Omental fat pad (tissue), 4 donors: ENCODE measurements at places on chromosomes 16 and 17. TPM values are rescaled to one million over a fixed set of nuclear protein-coding genes. Genes with fewer than 3 reads are reported as not detected.

Gene HASPIN
- 0.19 TPM for total RNA-seq

Gene HOXB2
- total RNA-seq: 9.7 TPM

Gene PRSS33
- total RNA-seq: not detected

- DNase-seq: no peak
Measured at GRCh38 chr17:81135505-81136278, 29.6 kb upstream of the PVALEF start.

- no peak for DNase-seq
Measured at GRCh38 chr16:1157639-1158455, 4.9 kb downstream of the CACNA1H start.

DNA sequence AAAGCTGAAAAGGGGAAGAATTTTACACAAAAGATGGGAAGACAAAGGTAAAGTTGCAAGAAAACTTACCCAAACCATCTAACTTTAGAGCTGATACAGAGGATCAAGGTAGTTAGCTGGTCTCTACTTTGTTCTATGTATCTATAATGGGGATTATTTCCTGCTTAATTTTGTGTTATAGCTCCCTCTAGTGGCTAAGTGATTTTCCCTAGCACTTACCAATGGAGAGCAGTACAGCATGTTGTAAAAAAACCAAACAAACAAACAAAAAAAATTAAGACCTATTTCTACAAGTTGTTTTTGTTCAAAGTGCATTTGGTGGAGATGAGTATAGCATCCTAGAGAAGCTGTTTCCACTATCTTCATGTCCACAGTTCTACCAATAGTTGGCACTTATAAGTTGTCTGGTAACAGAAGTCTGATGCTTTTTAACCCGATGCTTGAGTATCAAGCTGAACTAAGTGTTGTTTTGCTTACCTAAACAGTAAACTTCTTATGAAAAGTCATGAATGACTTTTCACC, 7.5 kb downstream of the SRSF1 start:
- no peak for DNase-seq

DNA sequence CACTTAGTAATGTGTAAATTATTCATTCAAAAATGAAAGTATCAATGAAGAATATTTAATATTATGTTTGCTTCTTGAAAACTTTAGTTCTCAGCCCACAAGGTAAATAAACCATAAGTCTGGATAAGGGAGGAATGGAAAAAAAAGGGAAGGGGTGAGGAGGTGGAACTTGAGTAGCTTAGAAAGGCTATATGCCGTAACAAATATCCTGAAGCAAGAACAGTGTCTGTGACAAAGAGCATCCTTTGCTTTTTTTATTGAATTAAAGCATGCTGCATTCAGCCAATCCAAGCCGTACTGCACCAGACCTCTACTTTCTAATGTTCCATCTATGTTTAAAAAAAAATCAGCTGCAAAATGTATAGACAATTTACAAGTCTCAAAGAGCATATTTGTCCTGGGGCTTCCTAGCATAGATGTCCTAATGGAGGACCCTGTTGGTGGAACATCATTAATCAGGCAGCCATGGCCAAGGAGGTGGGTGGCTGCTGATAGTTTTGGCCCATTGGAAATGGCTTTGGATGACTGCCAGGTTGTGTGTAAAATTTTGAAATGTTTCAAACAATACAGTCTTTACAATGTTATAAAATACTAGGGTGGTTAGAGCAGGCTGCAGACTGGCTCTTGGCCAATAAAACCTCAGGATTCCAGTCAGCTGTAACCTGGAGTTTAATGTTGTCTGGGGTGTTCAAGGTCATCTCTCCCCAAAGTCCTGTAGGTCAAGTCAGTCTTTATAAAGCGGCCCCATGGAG, 895.8 kb upstream of the SOX9 start:
- DNase-seq: no peak

DNA sequence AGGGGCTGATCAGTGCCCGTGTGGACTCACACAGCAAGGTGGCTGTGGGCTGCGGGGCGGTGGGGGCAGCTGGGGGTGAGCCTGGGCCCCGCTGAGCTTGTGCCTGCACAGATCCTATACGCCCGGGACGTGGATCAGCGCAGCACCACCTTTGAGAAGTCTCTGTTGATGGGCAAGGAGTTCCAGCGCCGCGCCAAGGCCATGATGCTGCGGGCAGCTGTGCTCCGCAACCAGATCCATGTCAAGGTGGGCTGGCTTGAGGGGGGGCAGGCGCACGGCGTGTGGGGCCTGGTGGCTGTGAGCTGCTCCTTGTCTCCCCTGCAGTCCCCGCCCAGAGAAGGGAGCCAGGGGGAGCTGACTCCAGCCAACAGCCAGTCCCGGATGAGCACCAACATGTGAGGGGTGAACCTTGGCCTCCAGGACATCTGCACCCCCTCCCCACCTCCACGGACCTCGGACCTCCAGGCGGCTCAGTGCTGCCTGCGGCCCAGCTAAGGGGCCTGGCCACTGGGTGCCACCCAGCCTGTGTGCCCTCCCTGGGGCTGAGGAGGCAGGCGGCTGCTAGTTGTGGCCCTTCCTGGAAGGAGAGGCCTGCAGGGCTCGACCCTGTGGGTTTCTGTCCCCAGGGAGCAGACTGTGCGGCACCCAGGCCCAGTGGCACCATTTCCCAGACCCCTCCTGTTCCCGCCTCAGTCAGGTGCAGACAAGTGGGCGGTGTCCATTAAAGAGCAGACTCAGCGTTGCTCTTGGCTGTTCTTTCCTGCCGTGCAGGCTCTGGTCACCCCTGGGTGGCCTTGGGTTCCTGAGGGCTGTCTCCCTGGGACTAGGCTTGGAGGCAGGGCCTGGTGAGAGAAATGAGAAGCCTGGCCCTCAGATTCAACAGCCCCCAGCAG, 5.3 kb downstream of the GPS1 start:
- DNase-seq: no peak

DNA sequence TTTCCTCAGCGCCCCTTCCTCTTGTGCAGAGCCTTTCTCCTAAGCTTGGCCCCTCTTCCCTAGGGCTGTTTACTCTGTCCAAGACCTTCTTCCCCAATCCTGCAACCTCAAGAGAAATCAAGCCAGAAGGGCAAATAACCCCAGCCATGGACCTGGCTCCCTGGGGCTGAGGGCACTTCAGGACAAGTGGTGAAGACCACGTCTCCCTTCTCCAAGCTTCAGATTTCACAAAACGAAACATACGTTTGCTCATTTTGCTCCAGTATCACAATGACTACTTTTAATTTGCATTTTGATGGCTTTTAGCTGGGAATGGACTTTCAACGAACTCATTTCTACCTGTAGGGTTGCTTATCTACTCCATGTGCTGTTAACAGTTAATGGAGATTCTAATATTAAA, 139.8 kb upstream of the CACNG5 start:
- no peak for DNase-seq
